ENCODE measurements at places on chromosomes 3 and 15.

- no peak for DNase-seq
Measured at GRCh38 chr15:90912770-90913075, 9.6 kb downstream of the MAN2A2 start.

- DNase-seq = no peak
Measured at GRCh38 chr15:43410572-43411214, 39.8 kb downstream of the TUBGCP4 start.

- no peak for DNase-seq
Measured at GRCh38 chr3:140953028-140953960, 11.7 kb downstream of the SLC25A36 start.

- DNase-seq = no peak
Measured at GRCh38 chr3:49855662-49856061, 702 bp downstream of the TRAIP start.

GRCh38 chr3:5272387-5272786 is 84.9 kb downstream of the EDEM1 start:
- no peak for DNase-seq

DNA sequence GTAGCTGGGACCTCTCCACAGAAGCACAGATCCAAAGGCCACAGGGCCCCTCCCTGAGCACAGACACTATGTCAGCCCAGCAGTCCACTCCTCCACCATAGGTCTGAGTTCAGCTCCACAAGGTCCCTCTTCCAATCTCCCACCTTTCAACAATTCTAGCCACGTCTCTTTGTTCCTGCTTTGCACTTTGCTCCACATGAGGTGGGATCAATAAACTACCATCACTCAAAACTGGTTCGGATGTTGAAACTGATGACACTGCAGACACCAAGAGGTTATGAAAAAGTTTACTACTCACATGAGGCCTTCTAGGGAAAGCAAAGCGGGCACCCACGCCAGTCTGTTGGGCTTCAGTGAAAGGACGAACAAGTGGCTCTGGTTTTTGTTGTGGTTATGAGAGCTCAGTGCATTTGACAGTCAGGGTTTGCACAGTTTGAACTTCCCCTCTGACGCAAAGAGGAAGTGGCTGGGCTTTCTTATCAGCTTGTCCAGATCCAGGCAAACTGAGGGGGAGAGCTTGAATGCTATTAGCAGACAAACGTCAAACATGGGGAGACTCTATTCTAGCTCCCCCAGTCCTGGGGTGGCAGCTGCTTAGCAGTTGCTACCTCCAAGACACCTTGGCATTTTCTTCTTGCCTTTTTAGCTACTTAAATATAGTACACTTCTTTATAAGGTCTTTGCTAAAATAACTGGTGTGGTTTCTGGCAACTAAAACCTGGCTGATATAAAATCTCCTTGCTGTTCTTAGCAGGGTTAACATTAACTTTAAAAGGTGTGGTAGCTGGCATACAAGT is 37.8 kb downstream of the ZNF445 start:
- DNase-seq = peak; percentile 78

GRCh38 chr3:195065142-195065863 is 205.7 kb downstream of the XXYLT1 start:
- DNase-seq = no peak

- DNase-seq = no peak
Measured at GRCh38 chr3:45489730-45490309, 101.4 kb downstream of the LARS2 start.

- DNase-seq = no peak
Measured at GRCh38 chr3:149368201-149368673, 9.2 kb downstream of the TM4SF1 start.

DNA sequence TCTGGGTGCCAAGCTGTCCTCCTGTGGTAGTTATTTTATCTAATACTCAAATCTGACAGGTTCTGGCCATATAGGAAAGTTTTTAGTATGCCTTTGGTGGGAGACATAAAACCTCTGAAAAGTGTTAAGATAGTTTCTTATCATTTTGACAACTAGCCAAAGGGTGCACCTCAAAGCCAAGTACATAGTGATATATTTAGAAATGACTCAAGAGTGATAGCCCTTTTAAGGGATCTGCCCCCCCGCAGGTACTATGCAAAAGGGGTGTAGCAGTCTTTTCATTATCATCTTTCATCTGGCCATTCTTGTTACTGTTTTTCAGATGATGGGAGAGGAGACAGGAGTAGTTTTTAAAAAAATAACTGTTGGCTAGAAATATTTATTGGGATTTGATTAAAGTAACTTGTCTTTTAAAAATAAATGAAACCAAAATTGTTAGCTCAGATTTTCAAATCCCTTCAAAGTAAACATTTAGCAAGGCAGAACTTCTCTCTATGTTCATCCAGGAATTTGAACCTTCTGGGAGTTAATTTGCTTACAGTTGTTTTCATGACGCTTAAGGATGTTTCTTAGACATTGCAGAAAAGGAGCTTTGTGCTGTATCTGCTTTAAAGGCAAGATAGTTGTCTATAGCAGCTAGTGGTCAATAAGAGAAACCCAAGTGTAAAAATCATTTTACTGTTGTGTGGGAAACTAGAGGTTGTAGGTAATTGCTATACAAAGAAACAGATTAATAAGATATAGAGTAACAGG is 5.1 kb downstream of the PHLDB2 start:
- DNase-seq = no peak

GRCh38 chr15:96418146-96418545 is 87.6 kb downstream of the NR2F2 start:
- no peak for DNase-seq

GRCh38 chr3:13022348-13023234 is 50.6 kb downstream of the IQSEC1 start:
- DNase-seq = peak; percentile 71

DNA sequence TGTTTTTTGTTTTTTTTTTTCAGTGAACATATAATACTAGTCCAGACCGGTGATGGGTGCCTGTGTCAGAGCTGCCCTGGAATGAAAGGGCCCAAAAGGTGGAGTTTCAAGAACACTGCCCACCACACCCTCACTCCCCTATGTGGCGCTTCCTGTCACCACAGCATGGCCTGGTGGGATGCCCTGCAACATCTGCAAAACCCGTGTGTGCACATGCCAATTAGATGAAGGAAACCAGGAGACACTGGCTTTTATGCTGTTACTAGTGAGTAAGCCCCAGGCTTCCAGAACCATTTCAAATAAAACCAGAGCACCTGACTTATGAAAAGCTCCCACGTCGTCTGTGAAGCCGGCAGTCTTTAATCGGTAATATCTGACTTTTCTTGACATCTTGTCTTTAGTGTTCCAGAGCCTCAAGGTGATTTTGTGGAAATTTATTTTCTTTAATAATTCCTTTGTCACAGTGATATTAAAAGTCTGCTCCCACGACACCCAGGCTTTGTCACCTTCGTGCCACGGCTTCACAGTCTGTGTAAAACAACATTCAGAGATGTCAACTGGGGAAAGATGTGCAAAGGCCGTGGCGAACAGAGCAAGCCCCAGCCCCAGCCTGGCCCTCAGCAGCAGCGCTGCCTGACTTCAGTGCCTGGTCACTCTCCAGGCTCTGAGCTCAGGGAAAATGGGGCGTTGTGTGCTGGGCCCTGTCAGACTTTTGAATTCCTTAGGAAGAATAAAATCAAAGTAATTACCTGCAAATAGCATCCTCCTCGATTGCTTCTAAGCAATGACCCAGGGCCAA is 6.4 kb downstream of the CFAP92 start:
- DNase-seq = no peak

DNA sequence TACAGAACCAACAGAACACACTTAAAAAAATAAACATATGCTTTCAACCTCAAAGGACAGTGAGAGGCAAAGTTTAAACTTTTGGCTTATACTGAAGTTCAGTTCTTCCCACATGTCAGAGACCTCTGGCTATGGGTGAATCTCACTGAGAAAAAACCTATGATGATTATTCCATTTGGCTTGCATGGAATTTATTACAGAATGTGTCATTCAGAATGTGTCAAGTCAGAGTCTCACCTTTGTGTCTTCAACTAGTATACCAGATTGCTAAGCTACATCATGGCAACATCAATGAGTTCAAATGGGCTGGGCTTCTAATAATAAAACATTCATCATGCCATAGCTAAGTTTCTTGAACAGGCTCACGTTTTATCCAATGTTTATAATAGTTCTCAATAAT is 987.0 kb downstream of the NTRK3 start:
- no peak for DNase-seq

- no peak for DNase-seq
Measured at GRCh38 chr3:154781595-154781994, 298.5 kb upstream of the MME start.

GRCh38 chr15:84715441-84716035 is 401 bp downstream of the SEC11A start:
- DNase-seq = no peak

DNA sequence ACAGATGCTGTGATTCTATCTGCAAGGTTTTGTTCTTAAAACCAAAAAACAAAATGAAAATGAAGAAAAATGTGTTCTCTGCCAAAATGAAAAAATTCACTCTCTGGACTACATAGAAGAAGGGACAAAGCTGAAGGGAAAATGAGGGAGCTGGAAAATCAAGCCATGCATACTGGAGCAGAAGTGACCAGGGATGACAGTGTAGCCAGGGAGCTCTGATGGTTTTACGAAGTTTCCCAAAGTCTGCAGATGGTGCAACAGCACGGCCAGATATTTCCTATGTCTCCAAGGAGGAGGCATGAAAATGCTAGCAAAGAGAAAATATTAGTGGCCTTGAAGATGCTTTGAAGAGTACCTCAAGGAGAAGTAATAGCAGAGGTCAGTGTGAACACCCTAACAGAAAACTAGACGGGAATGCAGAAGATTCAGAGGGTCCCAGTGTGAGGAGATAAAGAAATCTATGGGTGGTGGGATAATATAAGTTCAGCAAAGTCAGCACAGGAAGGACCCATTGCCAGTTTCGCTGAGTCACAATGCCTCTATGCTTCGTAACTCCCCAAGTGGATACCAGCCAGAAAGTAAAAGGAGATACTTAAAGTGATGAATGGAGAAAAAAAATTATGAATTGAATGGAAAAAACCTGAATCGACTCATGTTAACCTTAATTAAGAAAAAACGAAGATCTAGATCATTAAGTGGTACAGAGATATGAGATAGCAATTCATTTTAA is 39.0 kb upstream of the POMGNT2 start:
- DNase-seq = no peak

GRCh38 chr3:134040066-134040465 is 10.3 kb upstream of the SLCO2A1 start:
- no peak for DNase-seq

GRCh38 chr3:130582457-130583153 is 65.6 kb downstream of the COL6A6 start:
- DNase-seq = peak; percentile 45

GRCh38 chr3:38627956-38628355 is 21.5 kb downstream of the SCN5A start:
- peak; percentile 60 for DNase-seq

DNA sequence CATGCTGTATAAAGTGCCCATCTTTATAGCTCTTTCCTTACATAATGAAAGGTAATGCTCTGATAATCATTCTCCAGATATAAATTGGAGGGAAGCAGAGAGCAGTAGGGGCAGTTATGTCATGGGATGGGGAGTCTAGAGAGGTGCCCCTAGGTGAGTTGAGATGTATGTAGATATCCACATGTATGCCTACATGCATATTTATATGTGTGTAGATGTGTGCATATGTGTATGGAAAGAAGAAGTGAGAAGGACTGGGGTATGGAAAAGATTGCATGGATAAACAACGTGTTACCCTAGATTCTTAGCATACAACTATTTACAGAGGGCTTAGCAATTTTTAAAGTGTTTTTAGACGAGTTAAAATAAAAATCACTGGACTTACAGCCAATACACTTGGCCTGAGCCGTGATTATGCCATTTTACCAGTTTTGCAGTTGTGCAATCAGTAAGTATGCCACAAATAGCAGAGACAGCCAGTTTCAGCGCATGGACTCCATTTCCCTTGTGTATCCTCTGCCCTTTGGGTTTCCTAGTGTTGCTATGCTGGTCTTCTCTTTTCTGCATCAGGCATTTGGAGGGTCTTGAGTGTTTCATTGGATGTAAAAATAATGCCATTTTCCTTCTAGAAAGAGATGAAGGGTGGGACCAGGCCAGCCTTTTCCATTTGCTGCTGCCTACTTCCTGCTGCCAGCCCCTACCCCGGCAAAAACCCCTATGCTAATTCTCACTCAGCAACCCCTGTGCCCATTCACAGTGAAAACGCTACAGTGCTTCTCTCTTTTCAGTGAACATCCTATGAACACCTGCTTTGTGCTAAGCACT is 199.4 kb upstream of the NR2E3 start:
- DNase-seq = no peak

- DNase-seq = no peak
Measured at GRCh38 chr3:60337421-60337820, 913.8 kb downstream of the FHIT start.

- DNase-seq = peak; percentile 57
Measured at GRCh38 chr15:72365844-72366243, 10.0 kb downstream of the HEXA start.

DNA sequence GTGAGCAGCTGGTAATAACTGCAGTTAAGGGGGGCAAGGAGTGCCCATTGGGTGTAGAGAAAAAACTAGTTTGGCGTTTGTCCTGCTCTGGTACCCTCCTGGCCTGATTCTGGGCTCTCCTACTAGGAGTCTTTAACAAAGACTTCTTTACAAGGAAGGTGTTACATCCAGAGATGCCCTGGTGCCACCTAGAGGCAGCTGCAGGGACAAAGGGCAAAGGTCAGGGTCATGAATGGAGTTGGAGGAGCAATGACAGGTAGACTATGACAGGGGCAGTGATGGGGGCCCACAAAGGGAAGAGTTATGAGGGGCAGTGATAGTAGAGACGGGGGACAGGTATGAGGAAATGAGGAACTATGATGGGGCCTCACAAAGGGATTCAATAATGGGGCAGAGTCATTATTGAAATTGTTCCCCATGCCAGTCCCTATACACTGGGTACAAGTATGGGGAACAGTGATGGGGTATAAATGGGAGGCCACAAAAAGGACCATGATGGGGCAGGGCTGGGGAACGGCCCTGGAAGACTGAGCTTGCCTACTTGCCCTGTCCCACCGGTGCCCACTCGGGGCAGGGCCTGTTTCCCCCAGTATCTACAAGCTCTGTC is 7.9 kb downstream of the CCDC71 start:
- peak; percentile 49 for DNase-seq

DNA sequence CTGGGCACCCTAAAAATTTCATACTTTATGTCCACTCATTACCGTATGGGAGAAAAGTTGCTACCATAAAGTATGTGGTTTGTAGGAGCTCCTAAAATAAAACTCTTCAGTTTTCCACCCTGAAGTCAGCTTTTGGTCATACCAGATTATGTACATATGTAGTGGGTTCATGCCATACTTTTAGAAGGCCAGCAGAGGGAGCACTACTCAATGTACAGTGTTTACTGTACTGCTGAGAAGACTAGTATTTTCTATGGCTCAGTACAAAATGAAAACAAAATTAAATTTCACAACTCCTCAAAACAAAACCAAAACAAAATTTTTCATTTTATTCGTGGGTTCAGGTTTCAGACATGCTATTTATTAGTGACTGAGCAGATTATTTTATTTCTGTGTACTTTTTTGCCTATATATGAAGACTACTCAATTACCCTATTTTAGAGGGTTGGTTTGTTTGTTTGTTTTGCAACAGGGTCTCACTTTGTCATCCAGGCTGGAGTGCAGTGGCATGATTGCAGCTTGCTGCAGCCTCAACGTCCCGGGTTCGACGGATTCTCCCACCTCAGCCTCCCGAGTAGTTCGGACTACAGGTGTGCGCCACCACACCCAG is 24.3 kb downstream of the NXPE3 start:
- peak; percentile 59 for DNase-seq

- DNase-seq = no peak
Measured at GRCh38 chr3:138681463-138682220, 73.1 kb downstream of the FAIM start.
